ENCODE measurements at places on chromosomes 13 and 19.

DNA sequence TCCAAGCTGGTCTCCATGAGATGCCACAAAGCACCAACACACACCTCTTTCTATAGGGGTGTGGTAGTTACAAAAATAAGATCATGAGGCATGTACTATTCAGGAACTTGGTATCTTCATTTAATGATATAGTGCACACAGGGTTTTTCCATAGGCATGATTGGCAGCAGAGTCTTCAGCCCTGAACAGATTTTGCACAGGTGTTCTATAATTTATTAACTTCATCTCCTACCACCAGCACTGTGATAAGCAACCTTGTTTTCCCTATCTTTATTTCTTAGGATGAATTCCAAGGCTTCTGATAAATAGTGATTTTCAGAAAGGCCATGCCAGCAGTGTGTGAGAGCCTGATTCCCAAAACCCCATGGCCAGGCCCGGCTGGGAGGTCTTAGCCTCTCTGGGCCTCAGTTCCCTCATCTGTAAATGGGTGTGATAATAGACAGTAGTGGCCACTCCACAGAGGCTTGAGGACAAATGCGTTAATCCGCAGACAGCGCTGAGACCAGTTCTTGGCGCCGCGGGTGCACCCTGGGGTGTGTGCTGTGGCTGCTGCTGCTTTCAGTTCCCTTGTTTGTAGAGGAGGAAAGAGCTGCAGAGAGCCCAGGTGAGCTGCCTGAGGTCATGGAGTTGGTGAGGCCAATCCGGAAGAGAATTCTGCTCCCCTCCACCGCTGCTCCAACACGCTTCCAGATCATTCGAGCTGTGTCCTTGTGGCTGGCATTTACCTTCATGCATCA is 33.1 kb downstream of the DHRS12 start:
- DNase-seq, result no peak

DNA sequence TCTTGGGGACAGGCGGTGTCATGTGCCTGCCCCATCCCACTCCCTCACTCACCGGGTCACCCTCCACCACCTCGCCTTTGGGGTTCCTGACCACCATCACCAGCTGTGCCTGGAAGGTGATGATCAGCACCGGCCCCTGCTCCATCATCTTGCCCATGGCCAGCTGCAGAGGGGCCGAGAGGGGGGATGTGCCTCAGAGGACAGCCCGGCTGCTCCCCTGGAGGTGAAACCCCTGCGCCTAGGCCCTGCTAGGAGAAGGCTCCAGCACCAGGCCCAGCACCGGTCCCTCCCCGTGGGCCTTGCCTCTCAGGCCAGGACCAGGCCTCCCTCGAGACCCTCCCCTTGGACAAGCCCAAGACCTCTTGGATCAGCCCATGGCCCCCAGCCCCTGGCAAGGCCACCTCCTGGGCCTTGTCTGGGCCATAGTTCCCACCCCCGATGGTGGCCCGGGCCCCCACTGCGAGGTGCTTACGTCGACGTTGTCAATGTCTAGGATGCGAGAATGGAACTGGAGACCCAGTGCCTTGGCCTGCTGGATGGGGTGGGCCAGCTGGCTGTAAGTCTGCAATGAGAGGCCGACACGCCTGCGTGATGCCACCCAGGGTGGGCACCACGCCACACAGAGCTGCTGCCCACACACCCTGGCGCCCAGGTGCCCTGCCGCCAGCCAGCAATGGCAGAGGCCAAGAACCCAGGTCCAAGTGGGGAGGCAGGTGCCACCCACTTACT is 1.8 kb upstream of the CTXN1 start:
- no peak for DNase-seq

DNA sequence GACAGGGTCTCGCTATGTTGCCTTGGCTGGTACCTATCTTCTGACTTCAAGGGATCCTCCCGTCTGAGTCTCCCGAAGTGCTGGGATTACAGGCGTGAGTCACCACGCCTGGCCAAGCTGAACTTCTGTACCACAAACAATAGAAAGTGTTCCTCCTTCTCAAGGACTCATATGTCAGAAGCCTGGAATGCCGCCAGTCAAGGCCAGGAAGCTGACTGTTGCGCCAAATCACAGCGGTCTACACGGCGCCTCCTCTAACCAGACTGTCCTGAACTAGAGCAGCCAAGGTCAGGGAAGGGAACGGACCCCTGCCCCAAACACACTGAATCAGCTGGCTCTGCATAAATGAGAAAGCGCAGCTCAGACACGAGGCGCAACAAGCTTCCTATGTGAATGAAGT is 14.6 kb downstream of the RAB20 start:
- DNase-seq, result peak; percentile 64

- no peak for DNase-seq
These were observed 14.6 kb downstream of the JOSD2 start for GRCh38 chr19:50496189-50497021.

DNA sequence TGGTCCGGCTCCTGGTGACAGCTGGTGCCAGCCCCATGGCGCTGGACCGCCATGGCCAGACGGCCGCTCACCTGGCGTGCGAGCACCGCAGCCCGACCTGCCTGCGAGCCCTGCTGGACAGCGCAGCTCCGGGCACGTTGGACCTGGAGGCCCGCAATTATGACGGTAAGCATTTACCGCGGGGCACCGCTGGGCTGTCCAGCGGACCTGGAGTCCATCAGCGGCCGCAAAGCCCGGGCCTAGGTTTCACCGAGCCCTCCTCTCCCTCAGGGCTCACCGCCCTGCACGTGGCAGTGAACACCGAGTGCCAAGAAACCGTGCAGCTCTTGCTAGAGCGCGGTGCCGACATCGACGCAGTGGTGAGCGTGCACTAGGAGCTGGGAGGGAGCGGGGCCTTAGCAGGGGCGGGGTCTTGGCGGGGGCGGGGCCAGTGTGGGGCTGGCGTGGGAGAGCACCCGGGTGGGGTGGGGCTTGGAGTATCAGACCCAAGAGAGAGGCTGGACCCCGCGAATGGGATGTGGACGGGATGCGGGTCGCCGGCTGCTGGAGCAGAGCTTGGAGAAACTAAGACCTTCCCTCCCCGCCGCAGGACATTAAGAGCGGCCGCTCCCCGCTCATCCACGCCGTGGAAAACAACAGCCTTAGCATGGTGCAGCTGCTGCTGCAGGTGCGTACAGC is 8.7 kb downstream of the BCL3 start:
- no peak for DNase-seq

DNA sequence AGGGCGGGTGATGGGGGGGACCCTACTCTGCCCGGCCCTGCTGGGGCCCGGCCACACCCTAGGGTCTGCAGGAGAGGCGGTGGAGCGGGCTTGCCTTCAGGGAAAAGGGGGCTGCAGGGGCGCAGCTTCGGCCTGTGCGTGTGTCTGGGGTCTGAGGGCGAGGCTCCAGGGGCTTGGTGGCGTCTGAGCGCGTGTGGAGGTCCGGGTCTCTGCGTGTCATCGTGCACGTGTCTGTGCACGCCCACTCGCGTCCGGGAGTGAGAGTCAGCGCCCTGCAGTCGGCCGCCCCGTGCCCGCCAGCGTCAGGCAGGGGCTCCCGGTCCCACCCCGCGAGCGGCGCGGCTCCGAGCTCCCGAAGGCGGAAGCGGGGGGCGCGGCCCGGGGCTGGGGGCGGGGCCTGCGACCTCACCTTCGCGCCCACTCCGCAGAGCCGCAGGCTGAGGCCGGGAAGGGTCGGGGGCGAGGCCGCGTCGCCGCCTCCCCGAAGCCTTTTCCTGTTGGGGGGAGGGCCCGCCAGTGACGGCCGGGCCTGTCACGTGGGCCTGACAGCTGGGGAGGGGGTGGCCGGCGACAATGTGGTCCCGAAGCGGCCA is at the start of gene ARHGAP45:
TSS of gene ARHGAP45 (plus strand) at position 420 of the 593 bp plus-strand sequence. CDS start 239 bp downstream, outside the sequence.
- DNase-seq, result no peak

DNA sequence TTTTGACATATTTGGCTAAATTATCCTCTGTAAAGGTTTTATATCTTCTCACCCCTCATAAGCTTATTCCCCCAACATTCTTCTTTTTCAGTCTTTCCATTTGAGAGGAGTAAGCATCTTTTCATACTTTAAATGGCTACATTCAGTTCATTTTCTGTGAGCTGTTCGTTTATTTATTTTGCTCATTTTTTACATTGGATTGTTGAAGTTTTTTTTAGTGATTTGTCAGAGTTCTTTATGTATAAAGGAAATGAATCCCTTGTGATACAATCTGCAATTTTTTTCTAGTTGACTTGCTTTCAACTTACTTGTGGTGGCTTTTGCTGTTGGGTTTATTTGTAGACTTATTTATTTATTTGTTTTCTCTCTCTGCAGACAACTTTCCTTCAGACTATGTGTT is 250.3 kb downstream of the DLEU7 start:
- no peak for DNase-seq

GRCh38 chr13:48561466-48562235 is 28.8 kb upstream of the RCBTB2 start:
- DNase-seq, result no peak

- DNase-seq, result no peak
These were observed 12.1 kb downstream of the FBXL12 start for GRCh38 chr19:9806803-9807202.

Measured in GM04504 (cell line).